ENCODE measurements at places on chromosomes 7 and 10.
A peak's percentile ranks its signal among the peaks of the same experiment; 100 is the strongest.

DNA sequence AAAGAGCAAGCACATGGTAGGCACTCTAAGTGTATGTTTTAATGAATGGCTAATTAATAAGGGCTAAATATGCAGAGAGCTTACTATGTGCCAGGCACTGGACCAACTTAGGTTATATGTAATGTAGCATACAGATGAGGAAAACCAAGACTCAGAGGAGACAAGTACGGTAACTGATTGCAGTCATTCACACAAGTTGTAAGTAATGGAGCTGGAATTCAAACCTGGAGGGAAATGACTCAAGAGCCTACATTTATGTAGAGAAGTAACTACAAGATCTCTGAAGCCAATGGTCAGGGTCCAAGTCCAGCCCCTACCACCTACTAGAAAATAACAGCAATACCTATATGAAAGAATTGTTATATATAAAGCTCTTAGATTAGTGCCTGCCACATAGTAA is 97.3 kb upstream of the KCNIP2 start:
- no peak for DNase-seq

- no peak for DNase-seq
These were observed 809.0 kb downstream of the NRG3 start for GRCh38 chr10:82683945-82684344.

DNA sequence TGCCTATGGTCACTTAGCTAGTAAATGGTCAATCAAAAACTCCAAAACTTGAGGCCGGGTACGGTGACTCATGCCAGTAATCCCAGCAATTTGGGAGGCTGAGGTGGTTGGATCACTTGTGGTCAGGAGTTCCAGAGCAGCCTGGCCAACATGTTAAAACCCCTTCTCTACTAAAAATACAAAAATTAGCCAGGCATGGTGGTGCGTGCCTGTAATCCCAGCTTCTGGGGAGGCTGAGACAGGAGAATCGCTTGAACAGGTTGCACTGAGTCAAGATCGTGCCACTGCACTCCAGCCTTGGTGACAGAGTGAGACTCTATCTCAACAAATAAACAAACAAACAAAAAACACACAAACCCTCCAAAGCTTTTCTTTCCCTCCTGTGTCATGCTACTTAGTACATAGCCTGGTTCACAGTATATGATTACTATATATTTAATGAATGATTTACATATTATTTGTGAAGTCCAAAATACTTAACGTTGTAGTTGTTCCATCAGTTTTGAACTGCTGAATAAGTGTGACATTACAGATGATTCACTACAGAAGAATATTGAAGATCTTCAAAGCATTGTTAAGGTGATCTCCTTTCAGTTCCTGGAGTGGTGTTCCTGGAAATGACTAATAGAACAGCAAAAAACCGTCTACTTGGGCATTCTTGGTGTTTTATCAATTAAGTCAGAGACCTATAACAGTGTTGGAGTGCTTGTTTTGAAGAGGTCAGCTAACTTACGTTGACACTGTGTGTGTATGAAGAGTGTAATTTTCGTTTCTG is 72.9 kb downstream of the ADK start:
- DNase-seq: no peak

GRCh38 chr7:7932553-7932952 is 36.0 kb upstream of the GLCCI1 start:
- DNase-seq: no peak

DNA sequence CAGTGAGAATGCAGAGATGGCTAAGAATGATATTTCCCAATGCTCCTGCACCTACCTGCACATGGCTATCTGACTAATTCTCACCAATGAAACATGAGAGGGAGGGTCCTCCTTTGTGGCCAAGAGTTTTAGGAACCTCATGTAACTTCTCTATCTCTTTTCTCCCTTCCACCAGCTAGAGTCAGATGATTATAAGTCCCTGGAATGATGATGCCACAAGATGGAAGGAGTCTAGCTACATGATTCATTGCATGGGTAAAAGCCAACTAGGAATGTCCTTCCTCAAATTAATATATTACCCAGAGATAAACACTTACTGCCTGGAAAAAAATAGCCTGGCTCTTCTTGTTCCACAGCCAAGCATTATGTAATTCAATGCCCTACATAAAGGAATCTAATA is 55.1 kb upstream of the AASS start:
- DNase-seq: no peak

DNA sequence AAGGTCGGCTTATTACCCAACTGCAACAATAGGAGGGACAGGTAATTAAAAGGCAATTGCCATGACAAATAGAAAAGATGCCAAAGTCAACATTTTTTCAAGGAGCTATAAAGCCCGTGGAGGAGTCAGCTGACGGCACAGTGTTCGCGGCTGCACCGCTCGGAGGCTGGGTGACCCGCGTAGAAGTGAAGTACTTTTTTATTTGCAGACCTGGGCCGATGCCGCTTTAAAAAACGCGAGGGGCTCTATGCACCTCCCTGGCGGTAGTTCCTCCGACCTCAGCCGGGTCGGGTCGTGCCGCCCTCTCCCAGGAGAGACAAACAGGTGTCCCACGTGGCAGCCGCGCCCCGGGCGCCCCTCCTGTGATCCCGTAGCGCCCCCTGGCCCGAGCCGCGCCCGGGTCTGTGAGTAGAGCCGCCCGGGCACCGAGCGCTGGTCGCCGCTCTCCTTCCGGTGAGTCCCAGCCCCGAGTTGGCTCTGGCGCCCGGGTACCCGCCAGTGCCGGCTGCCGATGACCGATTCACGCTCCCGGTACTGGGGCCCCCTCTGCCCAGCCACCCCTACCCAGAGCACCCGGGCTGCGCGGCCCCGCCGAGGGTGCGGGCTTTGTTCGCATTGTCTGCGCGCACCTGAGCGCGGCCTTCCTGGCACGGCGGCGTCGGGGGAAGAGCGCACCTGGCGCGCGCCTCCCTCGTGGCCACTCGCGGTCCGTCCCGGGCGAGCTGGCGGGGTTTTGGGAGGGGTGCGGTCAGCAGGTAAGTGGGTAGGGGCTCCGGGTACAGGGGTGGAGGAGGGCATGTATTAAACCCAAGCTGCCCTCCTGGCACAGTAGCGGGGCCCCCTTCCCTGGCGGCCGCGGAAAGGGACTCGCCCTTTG is at the start of gene VWA2:
Gene VWA2, plus strand, starts transcription at position 138 of the 877 bp plus-strand sequence. CDS start 9,460 bp downstream, outside the sequence.
- no peak for DNase-seq

DNA sequence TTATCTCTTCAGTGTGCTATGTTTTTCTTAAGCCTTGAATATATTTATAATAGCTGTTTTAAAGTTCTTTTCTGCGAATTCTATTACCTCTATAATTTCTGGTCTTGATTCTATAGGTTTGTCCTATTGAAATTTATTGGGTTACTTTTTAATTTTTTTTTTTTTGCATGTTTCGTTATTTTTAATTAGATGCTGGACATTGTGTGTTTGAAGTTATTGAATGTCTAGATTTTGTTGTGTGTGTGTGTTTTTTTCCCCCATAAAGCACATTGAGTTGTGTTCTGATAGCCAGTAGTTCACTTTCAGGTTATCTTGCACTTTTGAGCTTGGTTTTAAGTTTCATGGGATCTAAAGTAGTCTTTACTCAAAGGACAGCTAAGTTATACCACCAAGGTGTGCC is 394.9 kb downstream of the RPS24 start:
- DNase-seq: no peak

DNA sequence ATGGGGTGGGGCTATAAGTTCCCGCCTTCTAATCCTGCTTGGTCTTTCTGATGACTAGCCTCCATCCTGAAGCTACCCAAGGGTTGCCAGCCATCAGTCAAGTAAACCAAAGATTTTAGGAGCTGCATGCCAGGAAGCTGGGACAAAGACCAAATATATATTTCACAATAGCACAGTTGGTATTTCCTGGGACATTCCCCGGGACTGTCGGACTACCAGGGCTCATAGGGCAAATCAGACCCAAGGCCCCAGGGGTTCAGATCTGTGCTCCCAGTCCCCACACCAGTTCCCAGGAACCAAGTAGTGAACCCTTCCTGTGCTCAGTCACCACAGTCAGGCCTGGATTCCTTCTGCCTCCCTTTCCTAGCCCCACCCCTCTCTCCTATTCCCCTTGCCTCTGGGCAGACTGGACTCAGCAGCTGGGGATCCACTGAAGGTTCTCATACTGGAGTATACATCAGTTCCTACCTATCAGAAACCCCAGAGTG is 5.7 kb upstream of the CXCL12 start:
- no peak for DNase-seq

GRCh38 chr7:118615-119391 is 73.6 kb upstream of the FAM20C start:
- no peak for DNase-seq

DNA sequence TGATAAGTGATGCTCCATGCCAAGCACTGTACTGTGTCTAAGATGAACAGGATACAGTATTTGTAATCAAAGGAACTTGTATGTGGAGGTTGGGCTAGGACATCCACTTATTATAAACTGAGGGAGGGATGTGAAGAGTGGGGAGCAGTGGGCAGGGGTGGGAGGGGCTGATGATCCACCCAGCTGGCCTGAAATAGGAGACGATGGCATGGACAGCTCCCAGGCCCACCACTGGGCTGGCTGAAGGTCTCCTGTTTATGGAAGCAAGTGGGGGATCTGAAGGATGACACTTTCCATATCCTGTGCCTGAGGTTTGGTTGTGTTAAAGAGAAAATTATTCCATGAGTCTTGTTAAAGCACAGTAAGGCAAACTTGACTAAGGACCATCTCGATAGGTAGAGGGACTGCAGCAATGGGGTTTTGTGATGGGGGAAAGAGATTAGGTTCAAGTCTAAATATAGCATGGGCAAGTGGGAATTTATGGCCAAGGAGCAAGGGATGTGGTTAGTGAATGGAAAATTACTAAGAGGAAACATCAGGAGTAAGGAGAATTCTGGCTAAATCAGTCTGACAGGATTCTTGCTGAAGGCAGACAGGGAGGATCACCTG is 124.6 kb downstream of the CCNY start:
- DNase-seq: no peak

- DNase-seq: peak; percentile 11
These were observed 491.7 kb downstream of the CCSER2 start for GRCh38 chr10:84820120-84820519.

GRCh38 chr7:41446606-41447449 is 256.1 kb downstream of the INHBA start:
- DNase-seq: no peak

All from hippocampal formation (tissue), 2 donors.